ENCODE measurements at places on chromosomes 13 and 19.

- no peak for DNase-seq
Measured at GRCh38 chr19:40235238-40236025, 8.9 kb upstream of the CCNP start.

DNA sequence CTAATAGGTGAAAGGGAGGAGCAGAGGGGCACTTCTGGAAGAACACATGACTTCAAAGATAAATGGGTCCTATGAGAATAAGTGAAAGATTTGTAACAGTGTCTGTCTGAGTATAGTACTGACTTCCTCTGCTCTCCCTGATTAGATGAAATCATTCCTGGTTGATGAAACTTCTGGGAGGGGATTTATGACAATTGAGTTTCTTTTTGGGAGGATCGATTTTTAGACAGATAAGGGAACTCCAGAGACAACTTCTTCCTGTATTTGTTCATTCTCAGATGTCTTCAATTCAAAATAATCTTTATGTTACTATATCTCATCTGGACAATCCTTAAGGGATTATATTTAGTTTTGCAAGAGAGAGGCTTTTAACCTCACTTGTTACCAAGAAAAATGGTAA, 20.0 kb downstream of the SETDB2 start:
- DNase-seq = no peak

DNA sequence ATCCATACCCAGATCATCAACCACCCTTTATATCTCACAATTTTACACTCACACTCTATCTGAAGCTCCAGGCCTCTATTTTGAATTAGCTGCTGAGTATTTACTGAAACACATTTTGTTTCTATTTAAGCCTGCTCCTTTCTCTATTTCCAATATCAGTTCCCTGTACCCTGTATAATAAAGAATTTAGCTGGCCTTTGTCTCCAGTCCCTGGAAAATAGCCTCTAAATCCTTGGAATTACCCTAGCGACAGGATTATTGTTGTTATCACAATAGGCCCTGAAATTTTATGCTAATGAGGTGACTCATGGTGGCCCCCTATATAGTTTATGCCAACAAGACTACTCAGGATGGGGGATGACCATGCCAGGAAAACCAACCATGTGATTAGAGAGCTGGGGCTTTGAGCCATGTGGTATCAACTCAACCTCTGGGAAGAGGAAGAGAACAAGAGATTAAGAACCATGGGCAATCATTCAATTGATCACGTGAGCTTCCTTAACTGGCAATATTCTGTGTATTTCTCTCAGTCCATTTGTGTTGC, 72.7 kb downstream of the KATNAL1 start:
- DNase-seq = no peak

DNA sequence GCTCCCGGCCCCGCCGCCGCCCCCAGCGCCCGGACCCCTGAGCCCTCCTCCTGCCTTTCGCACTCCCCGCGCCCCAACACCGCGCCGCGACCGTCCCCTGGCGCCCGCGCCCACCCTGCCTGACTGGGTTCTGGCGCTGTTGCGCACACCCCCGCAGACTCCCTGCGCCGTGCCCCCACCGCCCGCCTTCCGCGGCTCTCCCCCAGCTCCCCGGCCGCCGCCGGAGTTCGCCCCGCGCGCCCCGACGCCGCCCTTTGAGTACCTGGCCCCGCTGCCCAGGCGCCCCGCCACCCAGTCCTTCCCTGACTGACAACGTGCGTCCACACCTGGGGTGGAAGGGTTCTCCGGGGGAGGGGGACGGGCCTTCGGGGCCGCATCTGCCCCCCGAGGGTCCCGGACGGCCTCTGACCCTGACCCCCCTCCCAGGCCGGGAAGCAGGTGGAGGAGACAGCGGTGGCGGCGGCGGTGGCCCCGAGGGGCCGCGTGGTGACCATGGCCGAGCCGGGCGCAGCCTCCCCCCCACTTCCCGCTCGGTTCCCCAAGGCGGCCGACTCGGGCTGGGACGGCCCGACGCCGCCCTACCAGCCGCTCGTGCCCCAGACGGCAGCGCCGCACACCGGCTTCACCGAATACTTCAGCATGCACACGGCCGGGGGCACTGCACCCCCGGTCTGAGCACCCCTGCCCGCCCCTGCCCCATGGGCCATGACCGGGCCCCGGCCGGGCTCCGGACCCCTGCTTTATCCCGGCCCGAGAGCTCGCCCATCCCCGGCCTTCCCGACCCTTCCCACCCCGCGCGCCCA, 1.4 kb upstream of the MEGF8 start:
- no peak for DNase-seq

- no peak for DNase-seq
Measured at GRCh38 chr19:7789447-7789846, 26.4 kb downstream of the CLEC4M start.

DNA sequence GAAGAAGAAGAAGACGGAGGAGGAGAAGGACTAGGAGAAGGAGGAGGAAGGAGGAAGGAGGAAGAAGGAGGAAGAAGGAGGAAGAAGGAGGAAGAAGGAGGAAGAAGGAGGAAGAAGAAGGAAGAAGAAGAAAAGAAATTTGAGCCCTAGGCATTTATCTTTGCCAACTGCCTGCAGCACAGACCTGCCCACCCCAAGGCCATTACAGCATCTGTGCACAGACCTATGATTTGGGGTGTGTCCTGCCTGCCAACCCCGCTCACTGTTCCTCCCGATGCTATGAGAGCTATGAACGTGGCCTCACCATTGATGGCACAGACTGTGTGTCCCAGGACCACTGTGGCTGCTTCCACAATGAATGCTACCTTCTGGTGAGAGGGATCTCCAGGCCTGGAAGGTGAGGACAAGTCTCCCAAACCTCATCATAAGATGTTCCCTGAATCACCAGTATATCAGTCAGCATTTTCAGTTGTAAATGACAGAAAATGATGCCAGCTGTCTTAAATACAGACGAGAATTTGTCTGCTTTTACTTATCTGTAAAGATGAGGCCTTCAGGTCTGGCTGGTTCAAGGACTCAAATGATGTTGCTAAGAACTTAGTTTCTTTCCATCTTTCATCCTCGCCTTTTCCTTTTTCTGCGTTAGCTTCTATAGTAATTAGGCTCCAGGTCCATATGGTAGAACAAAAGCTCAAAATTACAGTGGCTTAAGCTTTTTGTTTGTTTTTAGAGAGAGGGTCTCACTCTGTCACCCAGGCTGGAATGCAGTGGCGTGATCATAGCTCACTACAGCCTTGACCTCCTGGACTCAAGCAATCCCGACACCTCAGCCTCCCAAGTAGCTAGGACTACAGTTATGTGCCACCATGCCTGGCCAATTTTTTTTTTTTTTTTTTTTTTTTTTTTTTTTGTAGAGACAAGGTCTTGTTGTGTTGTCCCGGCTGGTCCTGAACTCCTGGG, 3.9 kb upstream of the SDHAF1 start:
- DNase-seq = no peak

GRCh38 chr13:111791131-111791530, 275.8 kb upstream of the SOX1 start:
- DNase-seq = no peak

DNA sequence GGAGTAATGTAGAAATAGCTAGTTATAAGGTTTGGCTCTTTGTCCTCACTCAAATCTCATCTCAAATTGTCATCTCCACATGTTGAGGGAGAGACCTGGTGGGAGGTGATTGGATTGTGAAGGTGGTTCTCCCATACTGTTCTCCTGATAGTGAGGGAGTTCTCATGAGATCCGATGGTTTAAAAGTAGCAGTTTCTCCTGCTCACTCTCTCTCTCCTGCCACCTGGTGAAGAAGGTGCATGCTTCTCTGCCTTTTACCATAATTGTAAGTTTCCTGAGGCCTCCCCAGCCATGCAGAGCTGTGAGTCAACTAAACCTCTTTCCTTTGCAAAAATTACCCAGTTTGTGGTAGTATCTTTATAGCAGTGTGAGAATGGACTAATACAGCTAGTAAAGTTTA, 849.4 kb downstream of the DACH1 start:
- no peak for DNase-seq

DNA sequence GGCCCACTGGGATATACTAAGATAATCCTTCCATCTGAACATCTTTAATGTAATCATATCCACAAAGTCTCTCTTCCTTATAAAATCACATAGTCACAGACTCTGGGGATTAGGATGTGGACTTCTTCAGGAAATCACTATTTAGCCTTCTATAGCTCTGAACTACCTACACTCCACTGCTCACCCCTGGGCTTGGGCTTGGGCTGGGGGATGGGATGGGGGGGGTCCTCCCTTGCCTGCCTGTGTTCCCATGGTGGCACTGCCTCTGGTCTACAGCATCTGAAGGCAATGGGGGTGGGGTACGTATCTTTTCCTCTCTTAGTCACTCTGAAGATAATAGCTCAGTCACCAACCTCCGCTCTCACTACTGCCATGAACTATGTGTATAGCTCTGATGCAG, 67.8 kb upstream of the SERTM1 start:
- DNase-seq = no peak

- DNase-seq = no peak
Measured at GRCh38 chr13:23934520-23934919, 37.2 kb upstream of the C1QTNF9B start.

DNA sequence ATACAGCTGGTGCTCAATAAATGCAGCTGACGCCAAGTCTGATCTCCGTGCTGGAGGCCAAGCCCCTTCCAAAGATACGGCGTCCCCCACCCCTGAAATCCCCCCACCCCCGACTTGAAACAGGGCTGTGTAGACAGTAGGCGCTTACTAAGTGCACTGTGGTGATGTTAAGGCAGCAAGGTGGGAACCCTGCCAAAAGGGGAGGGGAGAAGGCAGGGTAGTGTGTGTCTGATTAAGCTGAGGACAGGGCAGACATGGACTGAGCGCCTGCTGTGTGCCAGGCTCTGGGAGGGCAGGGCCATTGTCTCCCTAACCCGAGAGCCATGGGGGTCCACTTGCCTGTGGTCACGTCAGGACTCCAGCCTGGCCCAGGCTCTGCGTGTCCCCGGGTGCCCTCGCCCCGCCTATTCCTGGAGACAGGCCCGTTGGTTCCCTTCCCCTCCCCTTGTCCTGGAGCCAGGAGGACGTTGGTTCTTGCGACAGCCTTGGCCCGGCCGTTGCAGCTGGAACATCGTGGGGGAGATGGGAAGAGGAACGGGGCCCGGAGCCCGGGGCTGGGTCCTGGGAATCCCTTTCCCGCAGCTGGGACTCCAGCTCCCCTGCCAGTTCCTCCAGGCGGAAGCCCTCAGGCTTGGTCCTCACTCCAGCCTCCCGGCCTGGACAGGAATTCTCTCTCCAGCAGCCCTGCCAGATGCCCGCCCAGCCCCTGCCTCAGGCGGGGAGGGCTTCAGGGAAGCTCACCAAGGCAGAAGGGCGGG, 1.7 kb upstream of the ELANE start:
- DNase-seq = no peak

DNA sequence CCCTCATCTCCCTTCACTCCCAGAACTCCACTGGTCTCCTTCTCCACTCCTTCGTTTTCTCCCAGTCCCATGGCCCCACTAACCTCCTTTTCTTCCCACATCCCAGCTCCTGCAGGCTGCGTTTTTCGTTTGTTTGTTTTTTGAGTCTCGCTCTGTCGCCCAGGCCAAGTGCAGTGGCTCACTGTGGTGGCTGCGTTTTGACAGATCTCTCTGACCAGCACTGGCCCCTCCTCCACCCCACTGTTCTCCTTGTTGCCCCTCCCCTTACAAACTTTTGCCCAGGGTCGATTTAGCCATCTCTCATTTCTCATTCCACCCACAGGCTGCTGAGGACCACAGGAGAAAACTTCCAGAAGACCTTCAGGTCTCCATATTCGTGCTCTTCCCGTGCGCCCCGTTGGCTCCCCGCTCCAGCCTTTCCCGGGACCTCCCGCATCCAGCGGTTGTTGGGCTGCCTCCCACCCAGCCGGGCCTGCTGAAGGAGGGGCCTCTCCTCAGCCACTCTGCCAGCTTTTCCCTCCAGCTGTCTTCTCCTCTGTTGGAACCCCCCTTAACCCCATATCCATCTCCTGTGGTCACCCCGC, 40.6 kb upstream of the GJB6 start:
- DNase-seq = no peak

DNA sequence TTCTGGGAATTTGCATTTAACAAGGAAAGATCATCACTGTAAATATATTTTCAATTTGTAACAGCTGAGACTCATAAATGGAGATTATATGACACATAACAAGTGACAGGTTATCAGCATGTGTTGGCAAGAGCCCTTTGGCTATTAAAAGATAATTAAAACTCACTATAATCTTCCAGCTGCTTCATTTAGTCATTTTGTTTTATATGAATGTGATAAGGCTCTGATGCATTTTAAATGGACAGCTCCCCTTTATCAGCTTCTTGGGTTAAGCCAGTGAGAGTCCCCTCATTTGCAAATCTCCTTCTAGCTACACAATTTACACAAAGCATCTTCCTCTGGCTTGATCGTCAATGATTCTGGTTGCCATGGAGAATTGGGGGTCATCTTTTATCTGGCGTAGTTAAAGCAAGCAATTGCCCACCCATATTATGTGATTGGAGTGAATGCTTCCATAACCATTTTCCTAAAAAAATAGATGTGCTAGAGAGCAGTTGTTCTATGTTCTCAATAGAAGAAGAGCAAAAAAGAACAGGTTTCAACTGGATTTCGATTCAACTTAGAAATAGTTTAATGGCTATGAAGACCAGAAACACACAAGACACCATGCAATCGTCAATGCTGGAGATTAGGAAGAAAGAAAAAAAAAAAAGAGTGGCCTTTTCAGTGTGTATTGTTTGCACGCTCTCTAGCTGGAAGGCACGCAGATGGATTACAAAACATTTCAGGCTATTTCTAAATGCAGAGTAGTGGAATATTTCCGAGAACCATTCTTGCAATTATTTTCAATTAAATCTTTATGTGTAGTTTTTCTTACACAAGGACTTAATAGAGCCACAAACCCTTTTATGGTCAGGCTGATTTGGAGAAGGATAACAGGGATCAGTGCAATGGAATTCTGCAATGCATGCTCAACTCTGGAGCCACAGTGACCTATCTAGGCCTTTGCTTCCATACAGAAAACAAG, 27.4 kb downstream of the STARD13 start:
- no peak for DNase-seq

DNA sequence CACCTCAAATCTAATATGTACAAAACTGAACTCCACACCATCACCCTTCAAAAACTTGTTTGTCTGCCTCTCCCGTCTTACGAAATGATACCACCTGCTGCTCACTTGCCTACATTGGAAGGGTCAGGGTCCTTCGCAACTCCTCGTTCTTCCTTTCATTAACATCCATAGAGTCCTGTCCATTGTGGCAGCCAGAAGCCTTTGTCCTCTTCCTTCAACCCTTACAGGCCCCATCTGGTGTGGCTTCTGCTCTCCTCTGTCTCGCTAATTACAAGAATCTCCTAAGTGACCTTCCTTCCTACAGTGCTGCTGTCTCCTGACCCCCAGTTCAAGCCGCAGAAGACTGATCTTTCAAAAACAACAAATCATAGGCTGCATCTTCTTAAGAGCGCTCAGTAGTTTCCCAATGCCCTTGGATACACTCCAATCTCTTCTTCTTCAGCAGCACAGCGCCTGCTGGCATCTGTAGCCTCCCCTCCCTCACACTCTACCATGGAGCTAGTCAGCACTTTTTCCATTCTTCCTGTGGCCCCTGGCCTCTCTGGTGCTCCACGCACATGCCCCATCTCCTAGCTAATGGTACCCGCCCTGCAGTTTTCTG, 382.7 kb downstream of the LIG4 start:
- no peak for DNase-seq

DNA sequence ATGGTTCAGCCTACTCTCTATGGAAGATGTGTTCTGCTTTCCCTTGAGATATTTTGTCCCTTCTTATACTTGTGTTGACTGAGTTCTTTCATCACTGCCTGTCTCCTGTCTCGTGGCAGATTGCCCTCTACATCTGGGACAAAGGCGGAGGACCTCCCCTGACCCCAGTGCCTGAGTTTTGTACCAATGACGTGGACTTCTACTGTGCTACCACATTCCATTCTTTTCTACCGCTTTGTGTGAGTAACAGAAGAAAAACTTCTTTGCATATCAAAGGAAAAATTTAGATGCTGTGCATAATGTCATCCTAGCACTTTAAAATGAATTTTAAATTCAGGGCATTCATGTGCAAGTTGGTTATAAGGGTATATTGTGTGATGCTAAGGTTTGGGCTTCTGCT, 74.6 kb downstream of the B3GLCT start:
- DNase-seq = no peak

Measured in cortex of kidney (tissue), 1 donor.